Hypothalamus (tissue), 51 donors: ENCODE measurements at places on chromosomes 7 and 10.
A peak's percentile ranks its signal among the peaks of the same experiment; 100 is the strongest.

DNA sequence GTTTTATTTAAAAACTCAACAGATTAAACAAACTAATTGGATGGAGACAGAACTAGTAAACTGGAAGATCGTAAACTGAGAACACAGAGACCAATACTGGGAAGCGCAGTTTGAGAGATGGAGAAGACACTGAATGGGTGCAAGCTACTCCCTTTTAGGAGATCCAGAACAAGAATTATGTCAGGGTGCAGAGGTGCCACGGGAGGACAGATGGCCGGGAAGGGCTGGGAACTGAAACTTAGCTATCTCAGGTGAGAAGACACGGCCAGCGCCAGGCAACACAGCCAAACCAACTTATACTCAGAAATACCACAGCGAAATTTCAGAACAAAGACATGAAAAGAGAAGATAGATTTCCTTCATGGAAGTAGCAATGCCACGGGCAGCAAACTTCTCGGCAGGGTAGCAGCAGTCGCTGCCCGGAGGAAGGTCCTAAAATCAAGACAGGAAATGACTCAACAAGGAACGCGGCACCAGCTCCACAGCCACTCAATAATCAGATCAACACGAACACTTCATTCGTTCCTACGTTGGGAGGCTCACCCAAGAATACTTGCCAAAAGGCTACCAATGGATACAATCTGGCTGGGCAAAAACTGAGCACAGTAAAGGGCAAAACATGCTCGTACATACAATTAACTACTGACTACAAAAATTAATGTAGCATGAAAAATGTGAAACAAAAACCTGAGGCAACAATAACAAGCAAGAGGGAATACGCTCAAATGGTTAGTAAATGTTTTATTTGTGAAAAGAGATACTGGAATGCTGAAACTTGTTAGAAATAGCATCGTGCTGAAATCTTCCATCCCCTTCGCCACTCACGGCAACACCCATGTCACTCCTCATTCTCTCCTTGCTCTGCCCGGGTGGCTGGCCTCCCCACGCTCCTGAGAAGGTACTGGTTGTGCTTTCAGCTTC is 2.2 kb upstream of the LRRC27 start:
- DNase-seq: no peak

GRCh38 chr10:16439295-16439694 is 2.5 kb downstream of the PTER start:
- no peak for DNase-seq

GRCh38 chr10:24873281-24873683 is 79.1 kb downstream of the PRTFDC1 start:
- peak; percentile 21 for DNase-seq

- no peak for DNase-seq
Observed at GRCh38 chr7:74380720-74381119, 73.0 kb upstream of the GTF2IRD1 start.

GRCh38 chr10:37263304-37263703 is 137.9 kb downstream of the ANKRD30A start:
- DNase-seq: no peak

DNA sequence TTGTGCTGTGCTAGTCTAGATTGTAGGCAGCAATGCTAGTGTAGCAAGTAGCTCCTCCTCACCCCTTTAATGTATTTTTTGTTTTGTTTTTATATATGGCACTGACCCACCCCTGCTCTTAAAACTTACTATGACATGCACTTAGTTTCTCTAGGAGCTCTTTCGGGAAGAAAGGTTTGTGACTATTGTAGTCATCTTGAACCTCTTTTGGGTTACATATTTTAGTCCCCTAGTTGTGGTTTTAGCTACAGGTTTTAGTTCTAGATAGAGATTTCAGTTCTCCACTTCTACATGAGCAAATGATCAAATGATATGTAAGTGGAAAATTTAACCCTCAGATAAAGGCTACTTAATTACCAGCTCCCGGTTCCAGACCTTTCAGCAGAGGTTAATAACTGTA is 14.9 kb downstream of the MINPP1 start:
- no peak for DNase-seq

GRCh38 chr7:51234139-51234538 is 82.5 kb downstream of the COBL start:
- DNase-seq: no peak

- DNase-seq: no peak
Observed at GRCh38 chr10:121484401-121484800, 113.8 kb downstream of the FGFR2 start.

- no peak for DNase-seq
Observed at GRCh38 chr10:3008518-3009195, 58.7 kb upstream of the PFKP start.

GRCh38 chr10:103748020-103748419 is 107.4 kb downstream of the SH3PXD2A start:
- no peak for DNase-seq

- DNase-seq: no peak
Observed at GRCh38 chr7:106867641-106868351, 2.7 kb downstream of the PIK3CG start.

DNA sequence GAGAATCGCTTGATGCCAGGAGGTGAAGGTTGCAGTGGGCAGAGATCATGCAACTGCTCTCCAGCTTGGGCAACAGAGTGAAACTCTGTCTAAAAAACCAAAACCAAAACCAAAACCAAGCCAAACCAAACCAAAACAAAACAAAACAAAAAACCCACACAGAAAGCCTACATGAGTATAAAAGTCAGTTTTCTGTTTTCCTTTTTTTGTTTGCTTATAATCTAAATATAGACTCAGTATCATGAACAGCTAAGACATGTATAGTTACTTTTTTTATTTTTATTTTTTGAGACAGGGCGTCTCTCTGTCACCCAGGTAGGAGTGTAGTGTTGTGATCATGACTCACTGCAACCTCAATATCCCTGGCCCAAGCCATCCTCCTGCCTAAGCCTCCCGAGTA is 16.8 kb upstream of the MTPN start:
- DNase-seq: no peak

DNA sequence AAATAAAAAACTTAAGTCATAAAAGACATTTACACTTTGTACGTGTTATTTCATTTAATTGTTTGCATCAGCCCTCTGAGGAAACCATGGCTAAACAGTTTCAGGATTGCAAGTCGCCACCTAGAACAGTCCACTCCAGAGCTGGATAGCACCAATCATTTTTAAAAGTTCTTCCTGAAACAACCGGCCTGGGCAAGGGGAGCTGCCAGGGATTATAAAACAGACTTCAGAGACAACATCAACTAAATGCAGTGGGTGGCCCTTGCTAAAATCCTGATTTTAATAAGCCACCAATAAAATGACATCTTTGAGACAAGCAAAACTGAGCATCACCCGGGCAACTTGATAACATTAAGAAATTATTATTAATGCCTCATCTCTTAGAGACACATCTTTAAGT is 13.5 kb downstream of the DLG5 start:
- no peak for DNase-seq

DNA sequence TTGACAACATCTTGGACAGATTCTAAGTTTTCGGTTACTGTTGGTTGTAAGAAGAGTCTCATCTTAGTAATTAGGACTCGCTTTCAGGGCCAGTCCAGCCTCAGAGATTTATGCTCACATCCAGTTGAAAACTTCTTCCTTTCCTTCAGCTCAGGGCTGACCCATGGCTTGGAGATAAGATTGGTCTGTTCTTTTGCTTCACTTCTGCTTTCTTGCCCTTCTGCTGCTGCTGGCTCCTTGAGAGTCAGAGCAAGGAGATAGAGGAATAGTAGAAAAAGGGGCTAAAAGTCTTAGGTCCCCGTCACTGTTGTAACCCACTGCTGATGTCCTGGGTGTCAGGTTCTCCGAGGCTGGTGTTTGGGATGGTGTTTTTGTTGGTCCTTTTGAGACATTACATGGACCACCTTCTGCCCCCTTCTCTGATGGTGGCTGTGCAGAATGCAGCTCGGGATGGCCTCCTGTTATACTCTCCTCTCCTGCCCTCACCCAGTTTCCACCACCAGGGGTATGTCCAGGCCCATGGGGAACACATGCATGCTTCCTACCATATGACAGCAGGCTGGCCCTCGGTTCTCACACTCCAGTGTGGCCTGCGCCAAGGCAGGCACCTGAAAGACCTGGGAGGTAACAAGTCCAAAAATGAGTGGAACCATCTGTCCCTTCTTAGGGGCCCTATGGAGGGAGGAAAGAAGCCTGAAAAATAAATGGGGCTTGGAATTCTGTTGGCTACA is 67.8 kb upstream of the PCBD1 start:
- no peak for DNase-seq

- DNase-seq: no peak
Observed at GRCh38 chr7:101020444-101020843, 563 bp downstream of the MUC17 start.

- DNase-seq: no peak
Observed at GRCh38 chr10:48505394-48506112, 99.3 kb downstream of the ARHGAP22 start.

- DNase-seq: no peak
Observed at GRCh38 chr7:43465581-43466554, 117.0 kb upstream of the STK17A start.

DNA sequence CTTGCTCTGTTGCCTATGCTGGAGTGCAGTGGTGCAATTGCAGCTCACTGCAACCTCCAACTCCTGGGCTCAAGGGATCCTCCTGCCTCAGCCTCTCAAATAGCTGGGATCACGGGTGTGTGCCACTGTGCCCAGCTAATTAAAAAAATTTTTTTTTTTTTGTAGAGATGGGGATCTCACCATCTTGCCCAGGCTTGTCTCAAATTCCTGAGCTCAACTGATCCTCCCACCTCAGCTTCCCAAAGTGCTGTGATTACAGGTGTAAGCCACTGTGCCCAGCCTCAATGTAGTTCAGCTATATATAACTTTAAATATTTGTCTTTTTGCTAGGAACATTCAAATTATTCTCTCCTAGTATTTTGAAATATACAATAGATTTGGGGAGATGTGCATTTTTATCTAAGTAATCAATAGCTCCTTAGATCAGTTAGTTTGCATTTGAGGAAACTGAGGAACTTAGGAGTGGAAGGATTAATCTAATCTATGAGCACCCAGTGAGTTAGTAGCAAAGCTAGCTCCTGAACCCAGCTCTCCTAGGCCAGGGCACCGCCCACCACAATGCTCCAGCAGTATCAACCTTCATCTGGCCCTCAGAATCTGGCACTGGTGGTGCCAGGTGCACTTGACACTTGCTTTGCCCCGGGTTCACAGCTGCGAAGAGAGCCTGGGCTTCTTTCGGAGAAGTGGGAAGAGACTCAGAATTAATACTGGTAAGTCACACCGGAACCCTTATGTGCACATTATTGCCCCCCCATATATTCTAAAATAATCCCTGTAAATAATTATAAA is 5.9 kb upstream of the LRMDA start:
- DNase-seq: no peak

GRCh38 chr7:96665689-96666088 is 44.0 kb downstream of the SEM1 start:
- DNase-seq: no peak
